T-helper 17 cell (primary cell): ENCODE measurements at places on chromosomes 4 and X.
A peak's percentile ranks its signal among the peaks of the same experiment; 100 is the strongest.

GRCh38 chr4:7241597-7242125 lies 49.3 kb downstream of the SORCS2 start:
- no peak overlapping the region for H3K4me3 ChIP-seq
- H3K36me3 ChIP-seq: no peaks in the 10 kb centered on the region
- H3K27me3 ChIP-seq: peaks cover 19% of the 10 kb centered on the region
- DNase-seq: no peak
- H3K27ac ChIP-seq: no peak overlapping the region
- H3K4me1 ChIP-seq: peaks cover 2% of the 10 kb centered on the region

- H3K36me3 ChIP-seq: no peaks in the 10 kb centered on the region
- no peaks in the 10 kb centered on the region for H3K27me3 ChIP-seq
- H3K4me3 ChIP-seq: no peak overlapping the region
- peak; percentile 35 for DNase-seq
- H3K27ac ChIP-seq: peak overlapping the region; percentile 85
These were observed 50.2 kb downstream of the DDX3X start for GRCh38 chrX:41384051-41384705.

- no peak for DNase-seq
- peaks cover 38% of the 10 kb centered on the region for H3K4me1 ChIP-seq
- H3K36me3 ChIP-seq: peaks cover 13% of the 10 kb centered on the region
- H3K4me3 ChIP-seq: peak overlapping the region; percentile 57
These were observed 160.9 kb downstream of the AFAP1 start for GRCh38 chr4:7778510-7779431.

GRCh38 chr4:8316911-8317351 lies 47.4 kb downstream of the HTRA3 start:
- no peak overlapping the region for H3K4me3 ChIP-seq
- H3K27ac ChIP-seq: no peak overlapping the region
- peaks cover 19% of the 10 kb centered on the region for H3K27me3 ChIP-seq
- no peaks in the 10 kb centered on the region for H3K4me1 ChIP-seq

- H3K27ac ChIP-seq: no peak overlapping the region
- H3K36me3 ChIP-seq: no peaks in the 10 kb centered on the region
- DNase-seq: no peak
- no peak overlapping the region for H3K4me3 ChIP-seq
- peaks cover 5% of the 10 kb centered on the region for H3K4me1 ChIP-seq
These were observed 62.4 kb downstream of the HOPX start for GRCh38 chr4:56618734-56619133.

DNA sequence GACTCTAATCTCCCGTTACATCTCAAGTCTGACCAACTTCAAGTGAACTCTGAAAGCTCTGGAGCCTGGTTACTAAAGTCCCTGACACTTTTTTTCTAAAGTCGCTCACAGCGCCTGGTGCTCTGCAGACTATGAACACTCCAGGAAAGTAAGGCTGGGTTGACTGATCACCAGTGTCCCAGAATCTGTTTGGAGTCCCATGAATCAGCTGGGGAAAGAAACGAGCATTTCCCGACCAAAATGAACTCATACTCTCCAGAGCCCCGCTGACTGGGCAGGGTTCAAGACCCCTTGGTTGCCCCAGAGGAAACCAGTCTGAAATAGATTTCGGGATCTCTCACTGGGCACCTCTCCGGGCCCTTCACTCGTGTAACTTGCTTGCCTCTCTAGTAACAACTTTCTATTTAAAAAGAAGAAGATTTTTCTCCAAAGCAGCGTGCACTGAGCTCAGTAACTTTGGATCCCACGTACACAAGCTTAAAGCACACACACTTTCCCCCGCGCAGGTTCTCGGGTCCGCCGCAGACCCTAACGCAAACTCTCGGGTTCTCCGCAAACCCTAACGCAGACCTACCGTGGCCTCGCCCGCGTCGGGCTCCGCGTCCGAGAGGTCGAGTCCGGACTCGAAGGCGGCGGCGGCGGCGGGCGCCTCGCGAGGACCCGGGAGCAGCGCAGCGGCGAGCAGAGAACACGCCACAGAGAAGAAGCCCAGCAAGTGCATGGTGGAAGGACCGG lies 964 bp downstream of the VEGFC start:
- no peak overlapping the region for H3K27ac ChIP-seq
- H3K4me1 ChIP-seq: peaks cover 3% of the 10 kb centered on the region
- H3K4me3 ChIP-seq: peak overlapping the region; percentile 28

DNA sequence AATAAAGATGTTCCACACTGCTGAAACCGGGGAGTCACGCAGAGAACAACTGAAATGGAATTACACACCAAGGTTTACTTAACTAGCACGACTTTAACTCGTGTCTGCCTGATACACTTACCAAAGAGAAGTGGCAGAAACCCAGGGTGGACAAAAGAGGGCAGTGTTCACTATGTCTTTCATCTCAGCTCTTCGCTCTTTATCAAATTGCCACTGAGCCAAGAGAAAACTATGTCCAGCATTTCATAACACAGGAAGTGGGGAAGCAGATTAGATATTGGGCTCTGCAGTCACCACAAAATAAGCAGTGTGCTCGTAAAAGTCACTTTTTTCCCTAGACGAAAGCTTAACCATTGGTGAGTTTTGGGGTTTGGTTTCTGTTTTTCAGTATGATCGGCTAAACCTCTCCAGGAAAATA lies 155.7 kb downstream of the CHIC2 start:
- H3K4me3 ChIP-seq: no peak overlapping the region
- no peak for DNase-seq
- H3K27me3 ChIP-seq: peaks cover 84% of the 10 kb centered on the region
- peaks cover 2% of the 10 kb centered on the region for H3K36me3 ChIP-seq

- no peak overlapping the region for H3K4me3 ChIP-seq
- DNase-seq: no peak
- no peak overlapping the region for H3K27ac ChIP-seq
- no peaks in the 10 kb centered on the region for H3K36me3 ChIP-seq
- H3K27me3 ChIP-seq: peaks cover 9% of the 10 kb centered on the region
These were observed 108.3 kb downstream of the QRFPR start for GRCh38 chr4:121272526-121272925.

- no peaks in the 10 kb centered on the region for H3K36me3 ChIP-seq
- no peaks in the 10 kb centered on the region for H3K27me3 ChIP-seq
- no peak overlapping the region for H3K27ac ChIP-seq
- H3K4me3 ChIP-seq: no peak overlapping the region
- H3K4me1 ChIP-seq: peaks cover 4% of the 10 kb centered on the region
These were observed 38.0 kb downstream of the GAK start for GRCh38 chr4:893995-894705.

GRCh38 chr4:151324752-151325110 lies 674 bp downstream of the SH3D19 start:
- peak overlapping the region; percentile 73 for H3K4me3 ChIP-seq
- H3K4me1 ChIP-seq: peaks cover 5% of the 10 kb centered on the region
- DNase-seq: no peak
- H3K27ac ChIP-seq: no peak overlapping the region
- peaks cover 4% of the 10 kb centered on the region for H3K36me3 ChIP-seq
- H3K27me3 ChIP-seq: peaks cover 69% of the 10 kb centered on the region

DNA sequence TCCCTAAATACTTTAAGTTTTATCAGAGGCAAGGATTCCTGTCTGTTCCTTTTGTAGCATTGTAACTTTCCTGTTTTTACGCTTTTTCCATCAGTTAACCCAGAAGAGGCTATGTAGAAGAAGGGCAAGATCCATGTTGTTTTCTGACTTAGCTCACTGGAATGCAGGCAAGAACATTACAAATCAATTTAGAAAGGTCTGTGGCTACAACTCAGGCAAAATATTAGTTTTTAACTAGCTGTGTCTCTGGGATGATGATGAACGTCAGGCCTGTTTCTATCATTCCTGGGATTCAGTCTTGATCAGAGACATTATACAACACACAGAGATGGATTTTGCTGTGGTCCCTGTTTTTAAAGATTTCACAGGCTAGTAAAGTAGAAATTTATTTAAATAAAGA lies 813.0 kb upstream of the POU3F4 start:
- no peaks in the 10 kb centered on the region for H3K27me3 ChIP-seq
- H3K27ac ChIP-seq: no peak overlapping the region
- H3K36me3 ChIP-seq: no peaks in the 10 kb centered on the region
- no peak overlapping the region for H3K4me3 ChIP-seq
- DNase-seq: no peak

DNA sequence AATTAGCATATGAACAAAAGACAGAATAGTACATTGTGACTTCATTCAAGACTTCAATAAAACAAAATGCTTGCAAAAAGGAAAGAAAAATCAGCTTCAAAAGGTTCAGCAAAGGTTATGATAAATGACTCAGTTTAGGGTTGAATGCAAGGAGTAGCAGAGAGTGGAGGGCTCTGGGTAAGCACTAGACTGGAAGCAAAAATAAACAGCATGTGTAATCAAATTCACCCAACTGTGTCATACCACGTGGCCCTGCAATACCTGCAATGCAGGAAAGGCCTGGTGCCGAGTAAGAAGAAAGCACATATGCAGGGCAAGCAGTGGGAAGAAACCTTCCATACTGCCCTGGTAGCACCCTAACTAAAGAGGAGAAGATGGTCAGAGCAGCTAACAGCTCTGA lies 88.7 kb downstream of the ATP11C start:
- no peak overlapping the region for H3K4me3 ChIP-seq
- no peaks in the 10 kb centered on the region for H3K27me3 ChIP-seq
- no peak for DNase-seq
- H3K4me1 ChIP-seq: peaks cover 4% of the 10 kb centered on the region
- no peaks in the 10 kb centered on the region for H3K36me3 ChIP-seq

DNA sequence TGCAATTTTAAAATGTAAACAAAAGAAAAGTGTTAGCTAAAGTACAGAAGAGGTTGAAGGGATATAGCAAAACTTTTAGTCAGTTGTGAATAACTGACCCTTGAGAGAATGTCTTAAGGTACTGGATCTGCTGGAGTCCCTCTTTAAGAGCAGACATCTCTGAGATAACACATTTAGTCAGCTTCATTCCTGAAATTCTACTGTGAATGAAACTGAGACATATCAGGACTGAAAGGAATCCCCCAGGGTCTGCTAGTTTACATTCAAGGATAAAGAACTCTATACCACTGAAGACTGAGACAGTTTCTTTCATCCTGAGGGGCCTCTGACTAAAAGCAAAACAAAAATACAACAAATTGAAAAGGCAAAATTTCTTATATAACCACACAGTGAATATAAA lies 54.4 kb downstream of the PGRMC1 start:
- no peaks in the 10 kb centered on the region for H3K4me1 ChIP-seq
- peaks cover 6% of the 10 kb centered on the region for H3K27me3 ChIP-seq
- no peak overlapping the region for H3K4me3 ChIP-seq
- DNase-seq: no peak
- no peak overlapping the region for H3K27ac ChIP-seq

DNA sequence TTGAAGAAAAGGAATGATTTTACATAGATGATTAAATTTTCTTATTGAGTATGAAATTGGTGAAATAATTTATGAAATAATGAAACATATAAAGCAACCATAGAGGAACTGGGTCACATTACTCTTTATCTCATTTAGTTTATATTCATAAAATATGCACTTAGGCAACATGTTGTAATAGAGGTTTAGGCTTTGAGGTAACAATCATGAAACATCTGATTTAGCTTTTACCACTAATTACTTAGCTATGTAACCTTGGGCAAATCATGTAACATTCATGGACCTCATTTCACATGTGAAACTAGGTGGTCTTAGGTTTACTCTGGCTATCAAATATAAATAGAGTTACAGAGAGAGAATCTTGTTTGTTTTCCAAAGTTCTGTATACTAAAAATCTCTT lies 54.5 kb upstream of the SMARCA5 start:
- H3K4me3 ChIP-seq: no peak overlapping the region
- H3K4me1 ChIP-seq: no peaks in the 10 kb centered on the region
- H3K27ac ChIP-seq: no peak overlapping the region
- H3K36me3 ChIP-seq: no peaks in the 10 kb centered on the region
- DNase-seq: no peak

DNA sequence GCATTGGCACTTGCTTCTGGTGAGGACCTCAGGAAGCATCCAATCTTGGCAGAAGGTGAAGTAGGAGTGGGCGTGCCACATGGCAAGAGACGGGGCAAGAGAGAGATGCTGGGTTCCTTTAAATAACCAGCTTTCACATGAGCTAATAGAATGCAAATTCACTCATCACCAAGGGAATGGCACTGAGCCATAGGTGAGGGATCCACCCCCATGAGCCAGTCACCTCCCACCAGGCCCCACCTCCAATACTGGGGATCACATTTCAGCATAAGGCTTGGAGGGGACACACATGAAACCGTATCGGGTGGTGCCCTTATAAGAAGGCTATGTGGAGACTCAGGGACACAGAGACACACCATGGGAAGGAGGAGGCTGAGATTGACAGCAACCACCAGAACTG lies 140.0 kb upstream of the MSX1 start:
- H3K27ac ChIP-seq: no peak overlapping the region
- DNase-seq: no peak

- peaks cover 21% of the 10 kb centered on the region for H3K4me1 ChIP-seq
- peak overlapping the region; percentile 97 for H3K27ac ChIP-seq
- H3K36me3 ChIP-seq: peaks cover 2% of the 10 kb centered on the region
- H3K4me3 ChIP-seq: no peak overlapping the region
These were observed 21.5 kb downstream of the FAM9C start for GRCh38 chrX:13022926-13023325.

- no peak overlapping the region for H3K27ac ChIP-seq
- H3K4me1 ChIP-seq: no peaks in the 10 kb centered on the region
- no peaks in the 10 kb centered on the region for H3K27me3 ChIP-seq
- no peak overlapping the region for H3K4me3 ChIP-seq
- no peak for DNase-seq
- H3K36me3 ChIP-seq: no peaks in the 10 kb centered on the region
These were observed 2144.2 kb upstream of the AGA start for GRCh38 chr4:179586460-179586859.

DNA sequence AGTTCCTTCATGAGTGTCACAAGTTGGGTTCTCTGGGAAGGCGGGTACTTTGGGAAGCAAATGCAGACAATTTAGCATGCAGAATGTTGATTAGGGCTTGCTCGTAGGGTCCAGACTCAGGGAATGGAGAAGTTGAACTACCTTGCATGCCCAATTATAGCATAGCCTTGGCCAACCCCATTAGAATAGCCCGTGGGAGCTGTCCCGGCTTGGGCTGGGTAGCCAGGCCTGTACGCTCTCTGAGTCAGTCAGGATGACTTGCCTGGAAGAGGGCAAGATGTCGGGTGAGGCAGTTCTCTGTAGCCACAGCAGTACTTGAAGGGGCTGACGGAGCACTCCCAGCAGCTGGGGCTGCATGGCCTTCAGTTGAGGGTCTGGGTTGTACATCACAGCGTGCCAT lies 19.5 kb downstream of the KIAA0232 start:
- no peak for DNase-seq
- H3K27me3 ChIP-seq: no peaks in the 10 kb centered on the region
- H3K4me3 ChIP-seq: no peak overlapping the region
- peaks cover 3% of the 10 kb centered on the region for H3K36me3 ChIP-seq
- no peak overlapping the region for H3K27ac ChIP-seq
- H3K4me1 ChIP-seq: peaks cover 36% of the 10 kb centered on the region

DNA sequence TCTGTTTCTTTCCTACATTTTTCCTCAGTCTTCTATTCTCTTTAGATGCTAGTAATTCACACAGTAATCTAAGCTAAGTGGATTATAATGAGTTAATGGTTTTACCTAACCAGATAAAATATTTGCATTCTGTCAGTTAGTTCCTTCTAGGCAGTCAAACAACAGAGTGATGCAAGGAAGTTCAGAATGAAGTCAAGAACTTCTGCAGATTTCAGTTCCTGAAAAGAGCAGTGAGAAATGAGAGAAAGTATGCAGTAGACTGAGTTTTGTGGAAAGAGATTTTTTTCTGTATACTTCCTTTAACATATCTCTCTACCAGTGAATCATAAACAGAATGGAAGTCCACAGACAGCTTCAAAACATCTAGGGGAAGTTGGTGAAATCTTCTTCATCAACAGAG lies 774.0 kb upstream of the POU3F4 start:
- H3K27me3 ChIP-seq: no peaks in the 10 kb centered on the region
- H3K4me3 ChIP-seq: no peak overlapping the region
- no peaks in the 10 kb centered on the region for H3K36me3 ChIP-seq
- no peak overlapping the region for H3K27ac ChIP-seq
- no peaks in the 10 kb centered on the region for H3K4me1 ChIP-seq
